Omental fat pad (tissue), 4 donors: ENCODE measurements at places on chromosomes 3 and 15. TPM values are rescaled to one million over a fixed set of nuclear protein-coding genes. Genes with fewer than 3 reads are reported as not detected.

DNA sequence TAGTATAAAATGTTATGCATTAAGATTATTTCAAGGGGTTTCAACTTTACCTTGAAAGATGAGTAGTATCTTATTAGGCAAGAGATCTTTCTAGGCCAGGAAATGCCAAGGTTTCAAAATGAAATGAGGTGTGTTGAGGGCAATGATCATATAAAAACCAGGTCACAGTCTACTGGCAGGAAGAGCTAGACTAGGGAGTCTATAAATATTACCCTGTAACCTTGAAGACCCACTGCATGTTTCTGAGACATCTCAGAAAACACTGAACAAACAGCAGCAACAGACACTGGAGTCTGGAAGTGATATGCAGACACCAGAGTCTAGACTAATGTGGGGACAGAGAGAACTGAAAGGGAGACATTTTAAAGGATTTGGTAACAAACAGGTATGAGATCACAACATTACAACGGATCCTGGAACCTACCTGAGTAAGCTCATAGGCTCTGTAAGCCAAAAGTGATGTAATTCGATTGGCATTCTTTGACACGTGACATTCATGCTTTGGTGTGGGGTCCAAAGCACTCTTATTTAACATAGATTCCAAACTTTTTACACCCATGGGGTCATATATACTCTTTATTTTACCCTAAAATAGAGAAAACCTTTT lies 15.0 kb downstream of the TASOR start:
- no peak for DNase-seq

DNA sequence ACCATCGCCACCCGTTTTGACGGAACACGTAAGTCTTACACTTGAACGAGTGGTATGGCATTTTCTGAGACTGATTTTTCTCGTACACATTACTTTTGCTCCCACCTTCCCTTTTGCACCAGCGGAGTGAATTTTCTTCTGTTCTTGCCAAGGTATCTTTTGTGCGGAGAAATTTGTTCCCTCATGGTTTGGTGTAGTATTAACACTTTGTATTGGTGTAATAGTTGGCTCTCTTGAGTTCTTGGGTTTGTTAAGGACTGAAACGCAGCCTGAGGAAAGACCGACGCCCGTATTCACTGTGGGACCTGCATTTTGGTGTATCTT lies 420 bp downstream of the KCNH8 start:
- DNase-seq: no peak

GRCh38 chr3:14823910-14824629 lies 5.3 kb downstream of the FGD5 start:
- DNase-seq: no peak

- peak; percentile 87 for DNase-seq
Observed at GRCh38 chr3:49199239-49199899, 28.0 kb downstream of the KLHDC8B start.

DNA sequence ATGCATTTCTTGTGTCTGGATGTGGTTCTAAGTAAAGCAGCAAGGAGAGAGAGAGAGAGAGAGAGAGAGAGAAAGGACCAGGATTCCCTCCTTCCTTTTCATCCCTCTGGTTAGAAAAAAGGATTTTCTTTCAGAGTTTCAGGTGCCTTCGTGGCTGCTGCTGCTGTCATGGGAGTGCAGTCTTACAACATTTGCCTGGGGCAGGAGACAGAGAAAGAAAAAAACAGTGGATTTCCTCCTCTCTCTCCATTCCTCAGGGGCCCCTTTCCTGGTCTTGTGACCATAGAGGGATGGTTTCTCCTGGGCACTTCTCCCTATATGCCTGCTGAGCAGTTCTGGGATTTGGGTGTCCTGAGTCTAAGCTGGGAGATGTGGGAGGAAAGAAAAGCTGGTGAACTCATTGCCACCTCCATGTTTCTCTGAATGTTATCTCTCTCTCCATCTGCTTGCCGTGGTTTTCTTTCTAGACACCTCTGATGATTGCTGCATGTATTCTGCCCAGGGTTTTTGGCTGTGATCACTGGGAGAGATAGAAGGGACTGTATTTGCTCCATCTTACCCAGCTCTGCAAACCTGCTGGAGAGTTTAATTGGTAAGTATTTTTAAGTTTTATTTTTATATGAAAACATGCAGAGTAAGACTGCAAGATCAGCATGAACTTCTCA lies 142.4 kb upstream of the RGMA start:
- DNase-seq: no peak

GRCh38 chr3:66014651-66015050 lies 24.1 kb downstream of the MAGI1 start:
- DNase-seq: no peak

DNA sequence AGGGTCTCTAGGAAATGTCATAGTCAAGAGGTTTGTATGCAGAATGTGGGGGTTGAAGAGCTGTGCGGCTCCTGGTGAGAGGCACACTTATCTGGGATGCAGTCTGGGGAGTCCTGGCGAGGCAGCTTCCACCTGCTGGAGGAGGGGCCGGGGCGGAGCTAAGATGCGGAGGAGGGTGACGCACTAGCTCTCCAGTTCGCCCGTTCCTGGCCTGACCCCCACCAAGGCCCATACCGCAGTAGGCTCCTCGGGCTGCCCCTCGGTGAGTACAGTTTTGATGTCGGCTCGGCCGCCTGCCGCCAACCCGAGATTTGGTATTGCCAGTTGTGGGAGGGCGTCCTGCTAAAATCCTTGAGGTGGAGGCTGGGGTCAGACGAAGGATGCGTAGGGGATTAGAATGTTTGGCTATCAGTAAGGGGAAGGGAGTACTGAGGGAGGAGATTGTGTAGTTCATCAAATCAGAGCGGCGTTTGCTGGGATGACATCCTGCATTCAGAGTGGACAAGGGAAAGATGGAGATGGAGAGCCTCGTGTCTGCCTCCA lies at the start of gene SCG5:
Gene SCG5 (plus strand): TSS at position 194 of the 543 bp plus-strand sequence. CDS start 1,883 bp downstream, outside the sequence.
- no peak for DNase-seq

DNA sequence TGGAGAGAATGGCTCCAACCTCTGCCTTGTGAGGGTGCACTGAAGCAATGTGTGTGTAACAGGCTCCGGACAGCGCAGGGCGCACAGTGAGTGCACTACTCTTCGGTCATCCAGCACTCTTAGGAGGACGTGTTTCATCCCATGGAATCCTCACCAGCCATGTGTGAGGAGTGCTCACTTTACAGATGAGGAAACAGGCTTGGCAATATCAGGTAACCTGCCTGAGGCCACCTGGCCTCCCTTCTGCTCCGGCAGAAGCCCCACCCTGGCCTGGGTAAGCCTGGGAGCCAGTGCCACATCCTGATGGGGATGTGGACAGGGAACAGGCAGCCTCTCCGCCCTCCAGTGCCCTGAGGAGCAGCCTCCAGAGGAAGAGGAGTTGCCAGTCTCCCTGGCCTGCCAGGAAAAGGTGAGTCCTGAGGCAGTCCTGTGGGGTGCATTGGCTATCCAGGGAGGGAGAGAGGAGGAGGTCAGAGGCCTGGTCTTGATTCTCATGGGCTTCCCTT lies 39.4 kb upstream of the LIMD1 start:
- no peak for DNase-seq

GRCh38 chr15:40306908-40307307 lies 827 bp downstream of the PLCB2 start:
- no peak for DNase-seq

DNA sequence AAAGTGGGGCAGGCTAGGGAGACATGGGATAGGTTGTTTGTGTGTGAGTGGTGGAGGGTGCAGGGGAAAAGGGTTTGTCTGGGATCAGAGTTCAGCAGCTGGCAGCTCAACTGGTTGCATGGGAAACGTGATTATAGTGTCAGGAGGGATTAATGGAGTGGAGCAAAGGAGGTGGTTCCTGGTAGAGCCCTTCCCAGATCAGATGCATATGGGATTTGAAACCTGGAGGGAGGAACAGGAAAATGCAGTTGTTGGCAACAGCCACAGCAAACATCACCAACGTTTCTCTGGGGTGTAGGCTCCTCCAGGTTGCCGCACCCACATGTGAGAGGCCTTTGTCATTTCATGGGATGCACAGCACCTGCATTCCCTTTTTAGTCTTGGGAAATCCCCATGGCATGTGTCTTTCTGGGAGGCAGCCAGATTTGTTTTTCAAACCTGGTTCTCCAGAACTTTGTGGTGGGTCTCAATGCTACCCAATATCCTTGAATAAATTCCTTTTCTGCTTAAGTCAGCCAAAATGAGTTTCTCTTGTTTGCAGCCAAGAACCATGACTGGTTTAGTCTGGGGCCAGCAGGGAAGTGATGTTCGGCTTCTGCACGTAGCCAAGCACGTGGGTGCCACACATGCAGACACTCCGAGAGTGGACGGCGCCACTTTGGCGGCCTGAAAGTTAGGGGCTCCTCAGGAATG lies 61.3 kb downstream of the BDH1 start:
- DNase-seq: no peak

Gene EXOG
- total RNA-seq: 8.0 TPM

Gene CCDC54
- total RNA-seq: not detected

Gene LRRC34
- 2.0 TPM for total RNA-seq

Gene SEMA3G
- total RNA-seq: 146 TPM

Gene USP4
- total RNA-seq: 29.4 TPM
